Urinary bladder (tissue), 4 donors: ENCODE measurements at places on chromosomes 4 and X. TPM values are rescaled to one million over a fixed set of nuclear protein-coding genes. Genes with fewer than 3 reads are reported as not detected.

DNA sequence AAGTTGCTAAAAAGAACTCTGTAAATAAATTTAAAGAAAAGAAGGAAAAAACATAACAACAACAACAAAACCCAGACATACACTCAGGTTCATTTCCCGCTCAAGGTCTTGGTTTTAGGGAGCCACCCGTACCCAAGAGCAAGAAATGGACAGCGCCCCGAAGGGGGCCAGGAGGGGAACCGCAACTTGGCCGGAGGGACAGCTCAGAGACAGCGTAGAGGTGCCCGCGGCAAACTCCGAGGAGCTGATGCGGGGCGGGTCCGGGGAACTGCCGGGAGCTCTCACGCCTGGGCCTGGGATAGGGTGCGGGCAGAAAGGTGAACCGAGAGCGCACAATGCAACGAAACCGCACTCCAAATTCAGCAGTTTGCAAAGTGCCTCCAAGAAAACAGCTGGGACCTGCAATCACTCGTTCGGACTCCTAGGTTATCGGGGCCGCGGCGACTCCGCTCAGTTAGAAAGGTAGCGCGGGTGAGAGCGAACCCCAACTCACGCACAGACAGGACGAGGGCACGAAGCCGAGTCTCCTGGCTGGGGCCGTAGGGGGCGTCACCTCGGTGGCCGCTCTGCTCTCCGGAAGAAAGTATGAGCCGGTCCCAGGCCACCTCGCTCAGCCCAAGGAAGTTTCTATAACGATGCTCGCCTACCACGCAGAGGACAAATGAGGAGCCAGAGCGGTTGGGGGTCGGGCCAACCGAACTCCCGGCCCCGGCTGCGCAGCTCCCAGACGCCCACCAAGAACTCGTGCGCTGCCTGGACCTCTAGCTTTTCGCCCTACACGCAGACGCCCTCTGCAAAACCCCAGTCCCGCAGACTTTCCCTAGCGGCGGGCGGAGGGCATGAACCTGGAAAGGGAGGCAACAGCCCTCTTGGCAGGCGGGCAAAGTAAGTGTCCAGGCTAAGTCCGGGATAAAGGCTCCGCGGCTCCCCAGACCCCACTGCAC, 1.4 kb downstream of the NDNF start:
- no peak for DNase-seq

DNA sequence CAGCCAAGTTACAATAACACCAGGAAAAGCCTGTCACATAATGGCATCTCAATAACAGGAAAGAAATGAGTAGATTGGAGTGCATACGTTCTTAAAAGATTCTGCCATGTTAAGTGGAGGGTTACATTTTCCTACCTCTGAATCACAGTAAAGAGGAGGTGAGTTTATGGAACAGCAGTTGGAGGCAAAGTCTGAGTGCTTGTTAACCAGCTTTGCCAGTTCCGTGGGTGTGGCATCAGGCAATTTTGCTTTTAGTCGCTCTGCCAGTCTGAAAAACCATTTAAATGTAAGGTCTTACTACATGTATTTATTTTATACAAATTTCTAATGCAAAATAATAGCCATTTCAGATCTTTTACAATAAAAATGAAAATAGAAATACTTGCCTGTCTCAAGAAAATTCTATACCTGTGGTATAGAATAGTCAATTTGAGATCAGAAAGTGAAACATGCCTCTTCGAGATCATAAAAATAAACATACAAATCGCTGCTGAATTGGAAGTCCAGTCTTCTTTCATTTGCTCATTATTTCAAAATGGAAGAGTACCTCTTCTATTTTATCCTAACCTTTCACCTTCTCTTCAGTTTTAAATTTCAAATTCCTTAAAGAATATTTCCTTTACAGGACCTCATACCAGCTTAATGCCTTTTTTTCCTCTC, 31.4 kb downstream of the GC start:
- DNase-seq = no peak

DNA sequence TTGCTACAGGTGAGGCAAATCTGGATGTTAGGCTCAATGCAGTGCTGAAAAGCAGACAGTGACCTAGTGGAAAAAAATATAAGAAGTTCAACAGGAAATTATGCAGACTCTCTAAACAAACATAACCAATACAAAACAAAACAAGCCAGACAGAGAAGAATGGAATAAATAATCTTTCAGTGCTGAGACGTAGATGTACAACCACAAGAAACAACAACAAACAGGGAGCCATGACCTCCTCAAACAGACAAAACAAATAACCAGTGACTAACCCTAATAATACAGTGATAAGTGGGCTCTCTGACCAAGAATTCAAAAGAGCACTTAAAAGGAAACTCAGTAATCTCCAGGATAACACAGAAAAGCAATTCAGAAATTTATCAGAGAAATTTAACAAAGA, 239.3 kb downstream of the SLC39A8 start:
- no peak for DNase-seq

DNA sequence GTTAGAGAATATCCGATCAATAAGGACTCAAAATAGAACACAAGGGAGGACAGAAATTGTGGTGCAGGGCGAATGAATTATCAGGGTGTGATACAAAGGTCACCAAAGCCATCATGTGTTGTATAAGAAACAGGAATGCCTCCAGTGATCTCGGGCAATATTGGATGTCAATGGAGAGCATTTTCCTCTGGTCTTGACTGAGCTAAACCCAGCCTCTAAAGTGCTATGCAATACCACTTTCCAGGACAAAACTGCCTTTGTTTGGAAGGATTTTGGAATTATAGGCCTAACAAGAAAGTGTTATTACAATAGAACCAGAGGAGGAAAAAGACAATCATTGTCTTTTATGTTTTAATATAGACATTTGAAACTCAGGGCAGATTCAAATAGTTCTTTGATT, 281.7 kb downstream of the CHM start:
- no peak for DNase-seq

GRCh38 chr4:23945451-23946017, 55.7 kb upstream of the PPARGC1A start:
- DNase-seq = no peak

GRCh38 chr4:106051514-106051913, 156.2 kb downstream of the NPNT start:
- DNase-seq = no peak

DNA sequence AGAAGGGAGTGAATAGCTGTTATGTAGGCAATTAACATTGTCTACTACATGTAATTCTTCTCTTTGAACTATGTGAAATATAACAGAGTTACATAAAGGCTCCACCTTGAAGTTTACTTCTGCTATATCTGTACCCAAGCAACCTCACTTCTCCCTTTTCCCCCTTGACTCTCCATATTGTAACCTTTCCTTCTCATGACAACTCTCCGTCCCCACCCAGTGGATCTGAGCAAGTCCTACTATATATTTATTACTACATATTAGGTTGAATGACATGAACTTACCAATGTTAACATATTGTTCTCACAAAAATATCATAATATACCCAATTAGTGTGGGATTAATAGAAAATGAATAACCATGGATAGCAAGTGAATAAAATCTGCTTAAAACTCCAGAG, 93.2 kb upstream of the ATP8A1 start:
- DNase-seq = no peak

DNA sequence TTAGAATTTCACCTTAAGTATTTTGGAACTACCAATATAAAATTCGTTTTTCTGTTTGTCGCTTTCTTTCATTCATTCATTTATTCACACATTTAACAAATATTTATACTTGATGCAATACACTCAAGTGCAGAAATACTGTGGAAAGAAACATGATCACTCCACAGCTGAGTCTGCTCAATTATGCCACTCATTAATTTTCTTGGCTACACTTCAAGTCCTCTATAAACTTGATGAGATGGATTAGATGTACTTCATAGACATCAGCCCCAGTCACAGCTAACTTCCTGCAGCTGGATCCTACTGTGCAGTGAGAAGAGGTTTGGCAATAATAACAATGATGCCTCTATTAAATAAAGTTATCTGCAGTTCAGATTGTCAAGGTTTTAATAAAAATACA, 208.1 kb downstream of the PDGFC start:
- DNase-seq = no peak

DNA sequence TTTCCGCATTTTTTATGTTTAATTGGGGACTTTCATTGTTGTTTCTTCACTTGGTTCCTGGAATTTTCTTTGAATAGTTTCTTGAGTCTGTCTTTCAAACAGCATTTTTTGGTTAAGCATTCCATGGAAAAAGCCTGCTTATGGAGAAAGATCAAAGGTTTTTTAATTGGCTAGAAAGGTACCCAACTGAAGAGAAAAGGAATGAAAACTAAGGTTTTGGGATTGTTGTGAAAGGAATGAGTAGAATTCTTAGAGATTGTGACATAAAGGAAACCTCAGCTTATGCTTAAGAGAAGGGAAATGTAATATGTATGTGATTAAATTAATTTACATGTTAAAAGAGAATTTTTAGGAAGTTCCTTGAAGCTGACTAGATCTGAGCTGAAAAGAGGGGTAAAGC, 82.8 kb downstream of the CCKAR start:
- no peak for DNase-seq

Gene SSX4B
- not detected for total RNA-seq

Gene FAM9B
- 0.79 TPM for total RNA-seq

Gene FAM133A
- total RNA-seq = 1.5 TPM

Gene SPANXC
- total RNA-seq = not detected

Gene SMR3B
- not detected for total RNA-seq

Gene HPSE
- total RNA-seq = 0.90 TPM

Gene MAGEC1
- not detected for total RNA-seq
